ENCODE measurements at places on chromosomes 16 and 17. TPM values are rescaled to one million over a fixed set of nuclear protein-coding genes. Genes with fewer than 3 reads are reported as not detected.

FAAP100 gene
- total RNA-seq = 265 TPM

ABCC3 gene
- total RNA-seq = 128 TPM

CCL1 gene
- not detected for total RNA-seq

STX1B gene
- total RNA-seq = 3.7 TPM

KRT34 gene
- total RNA-seq = not detected

TBC1D3H gene
- not detected for total RNA-seq

FOXN1 gene
- total RNA-seq = not detected

GRCh38 chr17:14926526-14927122 is 338.5 kb downstream of the PMP22 start:
- H3K36me3 ChIP-seq = no peaks in the 10 kb centered on the region
- peak; percentile 22 for DNase-seq
- no peaks in the 10 kb centered on the region for H3K27me3 ChIP-seq
- H3K4me3 ChIP-seq = no peak overlapping the region
- no peaks in the 10 kb centered on the region for H3K4me1 ChIP-seq

- DNase-seq = no peak
- H3K4me1 ChIP-seq = no peaks in the 10 kb centered on the region
Measured at GRCh38 chr16:87107201-87107600, 210.0 kb downstream of the C16orf95 start.

DNA sequence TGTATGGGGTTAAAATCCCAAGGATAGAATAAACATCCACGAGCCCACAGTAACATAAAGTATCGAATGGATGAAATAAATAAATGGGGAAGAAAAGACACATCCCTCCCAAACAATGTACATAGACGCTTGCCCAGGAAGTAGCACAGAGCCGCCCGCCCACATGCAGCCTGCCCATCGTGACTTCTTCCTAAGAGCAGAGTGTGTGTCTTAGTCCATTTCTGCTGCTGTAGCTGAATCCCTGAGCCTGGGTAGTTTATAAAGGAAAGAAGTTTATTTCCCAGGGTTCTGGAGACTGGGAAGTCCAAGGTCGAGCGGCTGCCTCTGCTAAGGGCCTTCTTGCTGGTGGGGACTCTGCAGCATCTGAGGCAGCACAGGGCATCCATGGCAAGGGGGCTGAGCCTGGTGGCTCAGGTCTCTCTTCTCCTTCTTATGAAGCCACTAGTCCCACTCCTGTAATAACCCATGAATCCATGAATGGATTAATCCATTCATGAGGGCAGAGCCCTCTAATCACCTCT is 39.4 kb upstream of the ZNF469 start:
- no peak for DNase-seq
- H3K36me3 ChIP-seq = no peaks in the 10 kb centered on the region
- no peaks in the 10 kb centered on the region for H3K4me1 ChIP-seq

DNA sequence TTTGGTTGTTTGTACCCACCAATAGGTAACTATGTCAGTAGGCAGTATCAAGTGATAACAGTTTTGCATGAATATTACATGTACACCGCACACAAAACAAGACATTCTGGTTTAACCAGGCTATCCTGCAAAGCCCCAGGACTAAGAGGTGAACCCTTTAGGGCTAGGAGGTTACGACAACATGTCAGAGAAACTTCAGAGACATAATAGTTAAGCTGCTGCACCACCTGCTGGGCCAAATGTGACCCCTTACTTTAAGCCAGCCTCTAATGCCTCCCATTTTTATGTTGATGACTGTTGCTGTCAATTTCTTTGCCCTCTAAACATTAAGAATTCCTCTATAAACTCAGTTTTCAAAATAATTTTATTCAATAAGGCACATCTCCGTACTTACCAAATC is 15.4 kb downstream of the SRP68 start:
- H3K27ac ChIP-seq = no peak overlapping the region
- no peak overlapping the region for H3K4me3 ChIP-seq
- H3K36me3 ChIP-seq = peaks cover 25% of the 10 kb centered on the region
- H3K27me3 ChIP-seq = no peaks in the 10 kb centered on the region
- no peak for DNase-seq

- H3K27ac ChIP-seq = no peak overlapping the region
- no peaks in the 10 kb centered on the region for H3K27me3 ChIP-seq
- H3K36me3 ChIP-seq = no peaks in the 10 kb centered on the region
- no peaks in the 10 kb centered on the region for H3K4me1 ChIP-seq
- no peak overlapping the region for H3K4me3 ChIP-seq
Measured at GRCh38 chr16:48022496-48022895, 133.3 kb downstream of the ABCC12 start.

DNA sequence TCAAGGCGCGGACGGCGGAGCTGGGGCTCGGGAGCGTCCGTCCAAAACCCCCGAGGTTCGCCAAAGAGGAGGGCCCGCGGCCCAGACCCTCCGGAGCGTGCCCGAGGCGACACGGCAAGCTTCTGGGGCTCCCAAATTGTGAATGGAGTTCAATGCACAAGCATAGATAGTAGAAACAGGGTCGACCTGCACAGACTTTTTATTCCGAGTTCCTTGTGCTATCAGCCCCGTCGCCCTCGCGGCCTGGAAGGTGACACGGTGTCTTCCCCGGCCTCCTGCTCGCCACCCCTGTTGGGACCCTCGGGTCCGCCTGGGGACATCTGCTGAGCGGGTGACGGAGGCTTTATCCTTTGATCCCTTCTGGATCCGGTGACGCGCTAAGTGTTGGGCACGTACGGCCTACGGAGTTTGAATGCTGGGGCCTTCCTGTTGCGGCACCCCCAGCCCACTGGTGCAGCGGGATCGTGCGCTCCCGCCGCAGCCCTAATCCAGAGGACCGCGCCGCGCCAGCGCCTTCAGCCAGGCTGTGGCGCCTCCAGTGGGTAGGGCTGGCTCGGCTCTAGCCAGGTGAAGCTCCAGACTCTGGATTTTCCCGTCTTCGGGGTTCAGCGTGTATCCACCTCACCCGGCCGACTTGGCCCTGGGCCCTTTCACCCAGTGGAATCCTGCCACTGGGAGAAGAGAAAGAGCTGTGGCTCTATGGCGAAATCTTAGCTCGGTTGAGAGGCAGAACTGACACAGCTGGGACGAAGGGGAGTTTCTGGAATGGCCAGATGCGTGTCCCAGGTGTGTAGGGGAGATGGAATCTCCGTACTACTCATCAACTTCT is 17.0 kb upstream of the NTN1 start:
- H3K4me1 ChIP-seq = no peaks in the 10 kb centered on the region
- no peaks in the 10 kb centered on the region for H3K36me3 ChIP-seq
- H3K4me3 ChIP-seq = peak overlapping the region; percentile 24
- DNase-seq = no peak
- H3K27ac ChIP-seq = no peak overlapping the region

DNA sequence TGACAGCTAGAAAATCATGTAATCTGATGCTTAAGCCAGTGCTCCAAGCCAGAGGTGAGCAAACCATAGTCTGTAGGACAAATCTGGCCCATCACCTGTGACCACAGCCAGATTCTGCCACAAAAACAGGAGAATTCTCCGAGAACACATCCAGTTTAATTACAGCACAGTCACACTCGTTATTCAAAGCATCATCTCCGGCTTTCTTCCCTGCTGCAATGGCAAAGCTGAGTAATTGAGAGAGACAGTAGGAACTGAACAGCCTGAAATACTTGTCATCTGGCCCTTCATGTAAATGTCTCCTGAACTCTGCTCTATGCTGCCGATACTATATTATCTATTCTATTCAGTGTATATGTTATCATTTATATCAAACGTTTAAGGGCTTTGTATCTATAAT is 121.4 kb upstream of the FOXF1 start:
- no peaks in the 10 kb centered on the region for H3K27me3 ChIP-seq
- no peak overlapping the region for H3K27ac ChIP-seq
- no peak for DNase-seq
- H3K4me3 ChIP-seq = no peak overlapping the region
- no peaks in the 10 kb centered on the region for H3K36me3 ChIP-seq
- no peaks in the 10 kb centered on the region for H3K4me1 ChIP-seq

DNA sequence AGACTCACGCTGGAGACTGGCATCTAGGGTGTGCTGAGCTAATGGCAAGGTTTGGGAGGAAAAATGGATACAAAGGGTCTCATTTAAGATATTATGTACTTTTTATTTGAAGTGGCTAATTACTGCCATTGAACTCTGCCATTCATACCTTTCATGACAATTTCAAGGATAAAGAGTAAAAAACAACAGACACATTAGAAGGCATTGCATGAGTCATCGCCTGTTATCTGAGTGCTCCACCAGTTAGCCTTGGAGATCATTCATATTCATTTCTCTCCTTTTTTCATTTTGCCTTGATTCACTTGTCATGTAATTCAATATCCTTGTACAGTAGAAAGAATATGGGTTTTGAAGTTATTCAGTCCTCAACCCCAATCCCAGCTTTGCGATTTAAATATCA is 109.5 kb downstream of the CDH8 start:
- H3K27me3 ChIP-seq = no peaks in the 10 kb centered on the region
- no peaks in the 10 kb centered on the region for H3K4me1 ChIP-seq
- no peak overlapping the region for H3K4me3 ChIP-seq
- no peaks in the 10 kb centered on the region for H3K36me3 ChIP-seq
- DNase-seq = no peak

DNA sequence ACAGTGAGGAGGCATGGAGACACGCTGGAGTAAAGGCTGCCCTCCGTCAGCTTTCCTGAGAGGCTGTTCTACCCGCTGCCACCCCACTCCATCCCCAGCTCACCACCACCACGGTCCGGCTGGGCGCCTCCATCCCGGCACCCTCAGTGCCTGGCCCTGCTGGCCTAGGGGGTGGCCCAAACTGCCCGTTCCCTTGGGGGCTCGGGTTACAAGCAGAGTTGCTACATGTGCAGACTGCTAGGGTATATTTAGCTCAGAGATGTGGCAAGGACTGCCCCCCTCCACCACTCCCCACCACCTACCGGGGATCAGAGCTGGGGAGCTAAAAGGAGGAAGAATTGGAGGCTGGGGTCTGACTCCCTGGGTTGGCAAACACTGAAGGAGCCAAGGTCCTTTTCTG is 4.1 kb downstream of the CACNB1 start:
- H3K27ac ChIP-seq = no peak overlapping the region
- H3K27me3 ChIP-seq = no peaks in the 10 kb centered on the region
- peaks cover 18% of the 10 kb centered on the region for H3K4me1 ChIP-seq
- no peaks in the 10 kb centered on the region for H3K36me3 ChIP-seq

GRCh38 chr16:69345923-69346322 is 5.7 kb downstream of the TMED6 start:
- no peaks in the 10 kb centered on the region for H3K27me3 ChIP-seq
- H3K27ac ChIP-seq = no peak overlapping the region
- no peak overlapping the region for H3K4me3 ChIP-seq
- peaks cover 8% of the 10 kb centered on the region for H3K36me3 ChIP-seq
- no peak for DNase-seq

DNA sequence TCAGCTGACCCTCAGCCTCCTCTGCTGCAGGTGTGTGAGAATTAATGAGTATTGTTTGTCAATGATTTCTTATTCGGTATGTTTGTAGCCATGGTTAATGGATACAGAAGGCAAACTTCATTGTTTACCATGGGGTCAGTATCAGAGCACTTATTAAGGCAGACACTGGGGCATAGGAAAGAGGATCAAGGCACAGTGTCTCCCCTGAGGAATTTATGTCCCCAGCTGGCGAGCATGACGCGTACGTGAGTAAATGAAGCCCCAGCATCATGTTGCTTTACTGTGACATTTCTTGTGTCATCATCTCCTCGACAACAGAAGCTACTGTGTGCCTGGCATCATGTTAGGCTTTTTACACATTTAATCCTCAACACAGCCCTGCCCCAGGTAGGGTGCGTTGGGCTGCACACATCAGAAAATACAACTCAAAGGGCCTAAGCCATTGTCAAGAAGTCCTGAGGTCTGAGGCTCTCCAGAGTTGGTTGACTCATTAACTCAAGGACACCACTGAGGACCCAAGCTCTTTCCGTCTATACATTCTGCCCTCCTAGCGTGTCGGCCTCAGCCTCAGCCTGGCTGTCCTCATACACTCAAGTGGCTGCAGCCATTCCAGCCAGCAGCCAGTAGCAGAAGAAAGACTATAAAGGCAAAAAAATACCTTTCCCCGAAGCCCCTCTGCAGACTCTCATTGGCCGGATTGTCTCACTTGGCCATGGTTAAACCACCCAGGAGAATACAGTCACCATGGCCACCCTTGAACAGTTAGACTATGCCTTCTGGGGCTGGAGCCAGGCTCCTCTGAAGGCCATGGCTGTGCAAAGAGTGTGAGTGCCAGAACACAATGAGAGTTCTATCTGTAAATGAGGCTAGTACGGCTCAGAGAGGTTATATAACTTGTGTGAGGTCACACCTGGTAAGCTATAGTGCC is 13.9 kb upstream of the ZCCHC14 start:
- no peaks in the 10 kb centered on the region for H3K27me3 ChIP-seq
- no peak overlapping the region for H3K4me3 ChIP-seq
- no peaks in the 10 kb centered on the region for H3K4me1 ChIP-seq
- no peak overlapping the region for H3K27ac ChIP-seq

Data from Panc1 (cell line).